Activated naive CD4-positive, alpha-beta T cell treated with anti-CD3 and anti-CD28 coated beads, Interleukin-2, amount 50 U/mL, for 16 hours (primary cell): ENCODE measurements at places on chromosomes 13 and 19.

DNA sequence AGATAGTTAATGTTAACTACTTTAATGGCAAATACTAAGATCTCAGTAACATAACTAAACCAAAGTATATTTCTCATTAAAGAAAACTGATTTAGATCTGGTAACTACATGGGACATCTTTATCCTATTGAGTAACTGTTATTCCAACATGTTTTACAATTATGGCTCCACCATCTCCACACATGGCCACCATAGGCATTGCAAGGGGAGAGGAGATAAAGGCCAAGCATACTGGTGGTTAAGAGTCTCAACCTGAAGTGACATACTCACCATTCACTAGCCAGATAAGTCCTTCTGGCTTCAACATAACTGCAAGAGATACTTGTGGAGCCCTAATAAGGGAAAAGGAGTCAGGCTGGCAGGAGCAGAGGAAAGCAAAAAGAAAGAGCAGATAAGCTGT, 1586.4 kb upstream of the SPRY2 start:
- no peak for DNase-seq

DNA sequence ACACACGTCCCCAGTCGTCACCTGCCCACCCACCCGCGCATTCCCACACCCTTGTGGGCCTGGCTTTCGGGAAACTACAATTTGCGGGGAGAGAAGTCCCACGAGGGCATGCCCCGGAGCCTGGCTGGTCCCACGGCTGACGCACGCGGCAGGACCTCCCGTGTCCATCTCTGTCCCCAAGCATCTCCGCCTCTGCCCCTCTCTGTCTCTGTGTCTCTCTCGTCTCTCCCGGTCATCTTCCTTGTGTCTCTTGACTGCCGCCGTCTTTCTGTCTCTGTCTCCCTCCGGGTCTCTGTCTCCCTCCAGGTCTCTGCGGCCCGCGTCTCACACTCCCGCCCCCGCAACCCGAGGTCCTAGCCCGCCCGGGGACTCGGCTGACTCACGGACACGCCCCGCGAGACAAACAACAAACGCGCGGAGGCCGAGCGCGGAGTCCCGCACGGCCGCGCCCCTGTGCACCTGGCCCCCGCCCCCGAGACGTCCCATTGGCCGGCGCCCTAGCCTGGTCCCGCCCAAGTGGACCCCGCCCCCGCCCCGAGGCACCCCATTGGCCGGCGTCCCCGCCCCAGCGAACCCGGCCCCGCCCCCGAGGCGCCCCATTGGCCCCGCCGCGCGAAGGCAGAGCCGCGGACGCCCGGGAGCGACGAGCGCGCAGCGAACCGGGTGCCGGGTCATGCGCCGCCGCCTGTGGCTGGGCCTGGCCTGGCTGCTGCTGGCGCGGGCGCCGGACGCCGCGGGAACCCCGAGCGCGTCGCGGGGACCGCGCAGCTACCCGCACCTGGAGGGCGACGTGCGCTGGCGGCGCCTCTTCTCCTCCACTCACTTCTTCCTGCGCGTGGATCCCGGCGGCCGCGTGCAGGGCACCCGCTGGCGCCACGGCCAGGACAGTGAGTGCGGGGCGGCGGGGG, at the start of gene FGF22:
Gene FGF22 (plus strand): TSS at position 627 of the 908 bp plus-strand sequence. CDS start 47 bp downstream, at position 674.
- DNase-seq: peak; percentile 95

- DNase-seq: no peak
These were observed 156.4 kb downstream of the MYO16 start for GRCh38 chr13:108785844-108786243.

DNA sequence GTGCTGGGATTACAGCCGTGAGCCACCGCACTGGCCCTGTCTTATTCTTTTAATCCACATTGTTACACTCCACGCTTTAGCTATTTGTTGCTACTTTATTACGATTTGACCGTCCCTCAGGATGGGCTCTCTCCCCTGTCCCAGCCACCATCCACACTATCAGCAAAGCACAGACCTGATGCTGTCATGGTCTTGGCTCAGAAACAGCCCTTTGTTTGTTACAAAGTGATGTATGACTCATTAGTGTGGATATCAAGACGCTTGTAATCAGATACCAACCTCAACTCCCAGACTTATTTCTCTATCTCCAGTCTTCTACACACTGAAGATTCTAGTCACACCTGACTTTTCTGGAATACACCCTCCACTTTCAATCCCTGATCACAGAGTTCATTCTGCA, 84.6 kb upstream of the FREM2 start:
- DNase-seq: no peak

DNA sequence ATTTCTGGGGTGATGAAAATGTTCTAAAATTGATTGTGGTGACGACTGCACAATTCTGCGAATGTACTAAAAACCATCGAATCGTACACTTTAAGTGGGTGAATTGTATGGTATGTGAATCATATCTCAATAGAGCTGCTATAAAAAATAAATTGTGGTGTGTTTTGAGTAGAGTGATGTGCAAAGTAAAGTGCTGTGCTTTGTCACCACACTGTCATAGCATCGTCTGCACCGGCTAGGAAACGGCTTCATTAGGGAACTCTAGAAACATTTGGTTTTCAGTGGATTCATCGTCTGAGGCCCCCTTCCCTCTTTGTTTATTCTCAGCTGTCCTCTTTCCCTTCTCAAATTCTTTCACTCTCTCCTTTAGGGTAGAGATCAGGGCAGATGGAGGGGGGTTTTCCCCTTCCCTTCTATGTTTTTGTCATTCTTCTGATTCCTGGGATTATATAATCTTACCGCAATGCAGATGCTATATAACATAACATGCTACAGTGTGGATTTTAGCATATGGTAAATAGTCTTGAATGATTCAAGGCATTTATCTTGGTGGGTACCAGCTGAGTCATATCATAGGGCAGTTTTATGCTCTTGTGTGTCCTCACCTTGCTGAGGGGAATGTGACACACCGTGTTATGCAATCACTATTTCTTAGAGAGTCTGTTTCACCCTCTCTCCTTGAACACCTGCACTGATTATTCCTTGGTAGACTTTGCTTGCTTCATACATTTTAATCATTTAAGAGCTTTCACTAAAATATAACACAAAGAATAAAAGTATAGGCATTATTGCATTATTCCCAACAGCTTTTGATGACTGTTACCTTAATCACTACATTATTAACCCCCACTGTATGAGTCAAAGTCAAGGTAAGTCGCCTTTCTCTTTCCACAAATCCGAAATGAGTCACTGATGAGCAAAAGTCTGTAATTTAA, 239.4 kb downstream of the DCLK1 start:
- no peak for DNase-seq

DNA sequence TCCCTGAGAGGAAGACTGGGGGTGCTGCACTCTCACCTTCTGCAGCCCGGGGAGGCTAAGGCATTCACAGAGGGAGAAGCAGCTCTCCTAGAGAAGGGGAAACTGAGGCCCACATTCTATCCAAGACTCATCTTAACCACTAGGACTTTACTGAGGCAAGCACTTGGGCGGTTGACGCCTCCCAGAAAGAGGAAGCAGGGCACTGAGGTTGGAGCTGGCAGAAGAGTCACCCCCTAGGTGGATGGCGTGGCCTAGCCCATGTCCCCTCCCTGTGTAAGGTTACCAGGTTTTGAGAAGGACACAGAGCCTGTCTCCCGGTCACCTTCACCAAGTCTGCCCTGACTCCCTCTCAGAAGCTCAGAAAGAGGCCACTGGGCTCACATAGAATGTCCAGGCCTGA, 2.7 kb downstream of the S1PR2 start:
- DNase-seq: no peak

DNA sequence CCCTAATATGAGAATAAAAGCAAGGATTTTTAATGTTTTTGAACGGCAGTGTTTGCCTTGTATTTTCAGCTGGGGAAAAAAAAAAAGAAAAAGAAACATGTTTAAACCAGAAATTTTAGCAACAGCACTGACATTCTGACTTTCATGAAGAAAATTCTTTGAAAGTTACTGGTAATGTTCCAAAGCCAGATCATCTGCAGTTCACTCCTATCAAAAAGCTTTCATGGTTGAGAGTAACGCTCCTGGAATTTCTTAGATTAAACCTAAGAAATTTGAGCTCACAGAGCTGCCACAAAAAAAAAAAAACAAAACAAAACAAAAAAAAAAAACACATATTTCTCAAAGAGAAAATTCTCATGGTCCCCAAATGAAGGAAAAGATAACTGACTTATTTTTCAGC, 1106.7 kb downstream of the EFNB2 start:
- DNase-seq: no peak

GRCh38 chr13:78015782-78016181, 97.2 kb upstream of the EDNRB start:
- DNase-seq: no peak

DNA sequence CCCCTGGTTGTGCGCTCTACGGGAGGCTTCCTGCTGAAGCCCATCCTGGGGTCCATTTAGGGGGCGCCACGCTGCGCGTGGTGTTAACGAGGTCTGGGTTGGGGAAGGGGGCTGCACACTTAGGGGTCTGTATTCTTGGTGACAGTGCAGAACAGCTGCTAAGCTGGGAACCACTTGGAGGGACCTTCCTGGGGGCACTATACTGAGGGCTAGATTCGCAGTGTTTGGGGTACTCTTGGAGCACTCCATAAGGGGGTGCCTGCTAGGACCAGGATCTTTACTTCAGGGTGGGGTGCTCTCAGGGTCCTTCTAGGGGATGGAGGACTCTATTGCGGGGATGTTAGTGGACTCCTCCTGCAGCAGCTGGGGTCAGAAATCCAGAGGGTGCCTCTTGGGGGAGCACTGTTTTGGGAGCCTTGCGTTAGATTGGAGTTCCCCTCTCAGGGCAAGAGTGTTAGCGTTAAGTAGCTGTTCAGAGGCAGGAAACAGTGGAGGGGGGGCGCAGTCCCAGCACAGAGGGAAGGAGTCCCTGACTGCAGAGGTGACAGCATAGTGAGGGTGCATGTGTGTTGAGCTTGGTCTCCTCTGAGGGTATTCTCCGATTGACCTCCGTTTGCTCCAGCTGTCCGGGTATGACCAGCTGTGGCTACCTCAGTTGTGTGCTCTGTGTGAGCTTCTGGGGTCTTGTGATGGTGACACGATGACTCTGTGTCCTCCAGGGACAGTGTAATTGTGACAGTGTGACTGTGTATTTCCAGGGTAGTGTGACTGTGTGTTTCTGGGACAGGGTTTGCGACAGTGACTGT, 1.1 kb downstream of the PDE4A start:
- no peak for DNase-seq

GRCh38 chr13:44876782-44877324, 112.4 kb downstream of the NUFIP1 start:
- peak; percentile 15 for DNase-seq

DNA sequence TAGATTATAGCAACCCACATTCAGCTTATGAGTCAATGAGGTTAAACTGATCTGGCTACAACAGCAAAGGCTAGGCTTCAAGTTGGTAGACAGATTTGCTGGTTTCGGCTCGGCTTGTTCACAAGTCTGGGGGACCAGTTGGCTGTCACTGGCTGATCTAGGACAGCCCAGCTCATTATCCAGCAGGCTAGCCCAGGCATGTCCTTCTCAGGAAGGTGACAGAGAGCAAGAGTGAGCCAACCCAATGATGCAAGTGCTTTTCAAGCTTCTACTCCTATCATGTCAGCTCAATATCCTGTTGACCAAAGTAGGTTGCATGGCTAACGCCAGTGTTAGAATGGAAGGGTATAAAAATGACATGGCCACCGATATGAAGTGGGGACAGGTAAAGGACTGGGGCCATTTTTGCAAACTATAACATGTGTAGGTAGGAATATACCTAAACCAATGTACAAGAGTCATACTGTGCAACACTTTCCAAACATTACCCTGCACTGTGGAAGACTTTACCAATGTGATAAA, 220.9 kb upstream of the SOX21 start:
- DNase-seq: no peak
